ENCODE measurements at places on chromosomes 1 and 21.

- DNase-seq, result no peak
Observed at GRCh38 chr21:46118316-46119143, 20.6 kb downstream of the COL6A2 start.

DNA sequence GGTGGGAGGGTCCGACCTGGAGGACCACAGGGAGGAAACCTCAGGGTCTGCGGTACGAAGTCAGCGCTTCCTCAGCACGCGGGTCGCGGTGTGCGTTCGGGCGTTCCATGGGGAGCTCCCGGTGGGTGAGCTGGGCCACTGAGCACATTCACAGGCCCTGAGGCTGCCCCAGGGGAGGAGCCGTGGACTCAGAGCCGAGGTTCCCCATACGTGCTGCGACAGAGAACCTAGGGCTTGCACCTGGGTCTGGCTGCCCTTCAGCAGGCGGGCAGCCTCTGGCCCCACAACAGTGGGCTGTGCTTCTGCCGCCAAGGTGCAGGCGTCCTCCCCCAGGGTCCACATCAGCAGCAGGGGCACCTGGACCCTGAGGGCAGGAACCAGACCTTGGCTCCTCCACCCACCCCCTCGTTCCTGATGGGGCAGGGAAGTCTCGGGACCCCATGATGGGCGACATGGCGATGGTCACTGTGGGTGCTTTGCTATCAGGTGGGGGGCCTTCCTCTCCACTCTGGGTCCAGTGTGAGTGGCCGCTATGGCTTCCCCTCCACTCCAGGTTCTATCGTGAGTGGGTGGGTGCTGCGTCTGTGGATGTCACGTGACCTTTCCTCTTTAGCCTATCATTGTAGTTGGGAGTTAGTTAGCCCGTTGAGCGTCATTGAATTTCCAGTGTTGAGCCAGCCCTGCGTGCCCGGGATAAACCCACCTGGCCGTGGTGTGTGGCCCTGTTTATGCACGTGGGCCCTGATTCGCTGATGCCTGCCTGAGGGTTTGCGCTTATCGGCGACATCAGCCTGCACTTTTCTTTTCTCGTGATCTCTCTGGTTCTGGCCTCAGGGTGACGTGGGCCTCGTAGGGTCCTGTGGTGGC lies 27.9 kb downstream of the FTCD start:
- no peak for DNase-seq

GRCh38 chr21:37396855-37397254 lies 30.3 kb downstream of the DYRK1A start:
- no peak for DNase-seq

GRCh38 chr1:169486281-169487051 lies 722 bp upstream of the SLC19A2 start:
- DNase-seq, result no peak

- DNase-seq, result no peak
Observed at GRCh38 chr1:233349137-233349536, 21.6 kb downstream of the MAP3K21 start.

- no peak for DNase-seq
Observed at GRCh38 chr1:36051821-36052220, 32.1 kb upstream of the TEKT2 start.

DNA sequence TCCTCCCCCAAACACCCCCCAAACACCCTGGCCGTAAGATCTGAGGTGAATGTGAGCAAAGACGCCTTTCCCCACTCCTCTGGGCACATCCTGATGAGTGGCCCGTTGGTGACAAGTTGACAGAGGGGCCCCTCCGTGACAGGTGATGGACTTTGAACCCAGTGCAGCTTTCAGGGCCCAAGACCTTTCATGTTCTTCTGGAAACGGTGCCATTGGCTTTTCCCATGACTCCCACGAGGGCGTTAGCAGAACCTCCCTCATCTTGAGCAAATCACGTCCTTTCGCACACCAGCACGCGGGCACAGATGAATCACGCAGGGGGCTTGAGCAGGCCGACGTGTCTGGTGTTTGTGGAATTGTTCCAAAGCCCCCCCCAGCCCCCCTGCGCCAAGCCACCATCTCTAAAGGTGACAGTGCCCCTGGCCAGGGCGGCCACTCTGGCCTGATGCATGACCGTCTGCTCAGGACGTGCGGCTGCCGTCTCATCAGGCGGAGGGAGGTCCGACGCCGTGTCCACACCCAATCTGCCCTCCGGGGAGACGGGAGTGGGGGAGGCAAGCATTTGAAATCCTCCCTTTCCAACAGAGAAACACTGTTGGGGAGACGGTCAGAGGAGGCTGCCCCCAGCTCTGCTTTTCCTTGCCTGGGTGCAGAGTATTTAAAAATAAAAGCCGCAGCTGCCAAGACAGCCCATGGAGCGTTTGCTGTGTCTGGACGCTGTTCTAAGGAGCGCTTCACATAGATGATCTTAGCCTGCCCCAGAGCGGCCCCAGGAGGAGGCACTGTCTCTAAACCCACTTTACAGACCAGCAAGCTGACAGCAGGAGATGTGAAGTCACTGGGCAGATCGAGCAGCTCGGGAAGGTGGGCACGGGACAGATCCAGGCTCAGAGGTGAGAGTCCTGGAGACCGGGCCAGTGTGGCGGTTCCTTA lies 98.3 kb upstream of the ARHGEF16 start:
- no peak for DNase-seq

- DNase-seq, result no peak
Observed at GRCh38 chr21:36663033-36663855, 35.7 kb upstream of the SIM2 start.

DNA sequence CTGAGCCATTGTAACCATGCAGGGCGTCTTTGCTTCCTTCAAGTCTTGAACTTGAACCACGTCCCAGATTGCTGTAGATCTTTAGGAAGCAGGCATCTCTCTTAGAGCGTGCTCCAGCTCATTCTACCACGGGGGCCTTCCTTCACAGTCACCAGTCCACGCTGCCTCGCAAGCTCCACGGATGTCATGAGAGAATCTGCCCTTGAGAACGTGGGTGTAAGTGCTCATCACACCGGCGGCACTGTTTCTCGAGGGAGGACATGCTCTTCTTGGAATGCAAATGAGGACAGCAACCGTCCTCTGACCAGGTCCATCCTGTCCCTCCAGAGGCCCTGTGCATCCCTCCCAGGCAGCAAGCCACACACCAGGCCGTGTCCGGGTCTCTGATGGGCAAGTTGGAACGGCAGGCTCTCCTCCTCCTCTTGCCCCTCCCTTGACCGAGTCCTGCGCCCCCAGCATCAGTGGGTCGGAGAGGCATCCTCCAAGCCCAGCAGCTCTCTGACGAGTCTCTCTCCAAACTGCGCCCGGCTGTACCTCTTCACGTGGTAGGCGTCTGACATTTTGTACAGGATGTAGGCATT lies 103.1 kb downstream of the PGBD5 start:
- no peak for DNase-seq

DNA sequence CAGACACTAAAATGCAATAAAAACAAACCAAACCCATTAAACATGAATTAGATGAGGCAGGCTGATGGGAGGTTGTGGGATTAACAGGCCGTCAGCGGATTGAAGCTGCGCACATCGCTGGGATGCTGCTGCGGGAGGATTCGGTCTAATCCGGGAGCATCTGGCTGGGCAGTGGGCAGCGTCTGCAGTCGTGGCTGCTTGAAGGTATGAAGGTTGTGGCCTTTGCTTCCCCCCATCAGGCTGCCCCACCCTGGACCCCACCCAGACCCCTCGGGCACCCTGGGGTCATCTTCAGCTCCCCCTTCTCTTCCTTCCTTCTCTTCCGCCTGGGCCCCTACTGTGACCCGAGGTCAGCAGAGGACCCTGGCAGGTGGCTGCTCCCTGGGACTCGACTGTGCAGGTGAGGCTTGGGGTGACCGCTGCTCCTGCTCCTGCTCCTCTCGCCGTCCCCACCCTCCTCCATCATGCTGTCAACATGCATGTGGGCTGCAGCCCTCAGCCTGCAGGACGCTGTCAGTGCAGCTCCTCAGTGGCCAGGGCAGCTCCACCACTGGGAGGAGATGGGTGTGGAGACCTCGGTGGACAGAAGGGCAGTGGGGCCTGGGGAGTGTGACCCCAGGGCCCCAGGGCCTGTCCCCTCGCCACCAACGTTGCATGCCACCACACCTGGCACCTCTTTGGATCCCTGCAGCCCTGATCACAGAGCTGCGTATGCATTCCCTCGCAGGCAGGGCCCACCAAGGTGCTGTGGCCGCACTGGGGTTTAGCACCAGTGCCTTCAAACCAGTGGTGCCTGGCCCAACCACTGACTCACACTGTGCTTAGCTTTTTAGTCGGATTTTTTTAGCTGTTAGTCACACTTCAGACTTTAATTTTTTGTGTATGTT lies 112.2 kb upstream of the COL6A1 start:
- DNase-seq, result no peak

DNA sequence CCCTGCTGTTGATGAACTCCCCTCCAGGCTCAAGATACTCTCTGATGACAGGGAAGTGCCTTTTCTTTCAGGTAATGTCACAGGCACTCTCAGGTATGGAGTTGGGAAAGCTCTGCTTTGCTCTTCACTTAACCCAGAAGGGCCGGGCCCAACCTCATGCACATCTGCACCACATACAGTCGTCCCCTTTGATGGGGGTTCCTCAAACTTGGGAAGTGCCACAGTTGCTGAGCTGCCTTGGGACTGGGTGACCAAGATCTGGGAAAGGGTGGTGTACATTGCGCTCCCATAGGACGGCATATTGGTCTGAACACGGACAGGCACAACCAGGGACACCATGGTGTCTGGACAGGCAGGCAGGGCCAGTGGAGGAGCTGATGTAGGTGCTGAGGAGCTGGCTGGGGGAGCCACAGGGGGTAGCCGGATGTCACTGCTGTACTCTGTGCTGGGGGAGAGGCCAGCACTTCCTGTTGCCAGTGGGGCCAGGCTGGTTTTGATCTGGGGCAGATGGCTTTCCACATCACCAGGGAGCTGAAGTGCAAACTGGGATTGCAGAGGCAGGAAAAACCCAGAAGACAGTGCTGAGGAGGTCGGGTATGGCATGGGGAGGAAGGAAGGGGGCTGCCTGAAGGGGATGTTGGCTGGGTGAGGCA lies 96.2 kb upstream of the EDN2 start:
- DNase-seq, result no peak

DNA sequence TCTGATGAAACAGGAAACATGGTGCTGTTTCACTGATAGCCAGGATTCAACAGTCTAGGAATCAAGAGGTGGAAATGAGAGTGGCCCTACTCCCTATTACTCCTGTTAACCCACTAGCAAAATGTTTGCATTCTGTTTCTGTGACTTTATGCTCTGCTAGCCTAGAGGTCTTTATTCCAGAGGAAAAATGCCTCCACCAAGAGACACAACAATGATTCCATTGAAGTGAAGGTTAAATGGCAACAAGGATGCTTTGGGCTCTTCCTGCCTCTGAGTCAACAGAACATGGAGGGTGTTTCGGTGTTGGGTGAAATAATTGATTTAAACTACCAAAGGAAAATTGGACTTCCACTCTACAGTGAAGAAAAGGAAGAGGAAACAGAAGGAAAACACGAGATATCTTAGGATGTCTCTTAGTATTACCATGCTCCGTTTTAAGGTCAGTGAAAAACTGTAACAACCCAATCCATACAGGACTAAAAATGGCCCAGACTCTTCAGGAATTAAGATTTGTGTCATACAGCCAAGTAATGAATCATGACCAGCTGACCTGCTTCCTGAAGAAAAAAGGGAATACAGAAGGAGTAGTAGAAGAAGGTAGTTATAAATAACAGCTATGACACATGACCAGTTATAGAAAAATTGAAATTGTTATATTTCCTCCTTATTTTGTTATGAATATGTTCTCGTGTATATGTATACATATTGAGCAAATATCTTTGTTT lies 1237.8 kb downstream of the NCAM2 start:
- DNase-seq, result no peak

- no peak for DNase-seq
Observed at GRCh38 chr1:219539645-219540254, 73.2 kb downstream of the ZC3H11B start.

DNA sequence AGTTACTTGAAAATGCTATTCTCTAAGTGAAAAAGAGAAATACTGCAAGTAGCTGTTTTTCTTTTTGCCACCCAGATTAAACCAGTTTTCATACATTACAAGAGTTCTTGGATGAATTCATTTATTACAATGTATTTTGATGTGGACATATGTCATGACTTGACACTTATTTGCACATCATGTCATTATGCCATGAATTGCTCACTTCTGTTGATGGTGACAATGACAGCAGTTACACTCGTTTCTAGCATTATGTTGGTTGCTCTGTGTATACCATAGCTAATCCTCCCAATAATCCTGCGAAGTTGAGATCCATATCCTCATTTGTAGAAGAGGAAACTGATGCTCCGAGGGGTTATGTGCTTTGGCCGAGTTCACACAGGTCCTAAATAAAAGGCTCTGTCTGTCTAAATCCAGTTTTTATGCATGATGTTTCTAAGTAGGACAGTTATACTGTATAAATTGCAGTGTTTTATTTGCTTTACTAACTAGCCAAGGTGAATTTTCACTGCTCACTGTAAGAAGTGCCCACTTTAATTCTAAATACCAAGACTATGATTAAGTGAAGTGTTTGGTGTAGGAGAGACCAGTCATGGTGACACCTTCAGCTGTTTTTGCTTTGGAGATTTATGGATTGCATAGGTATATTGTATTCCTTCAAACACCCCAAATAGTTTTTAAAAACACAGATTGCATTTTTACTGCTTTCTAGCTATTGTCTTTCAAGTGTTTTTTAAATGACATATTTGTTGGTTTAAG lies 56.7 kb downstream of the PRDM2 start:
- DNase-seq, result no peak

DNA sequence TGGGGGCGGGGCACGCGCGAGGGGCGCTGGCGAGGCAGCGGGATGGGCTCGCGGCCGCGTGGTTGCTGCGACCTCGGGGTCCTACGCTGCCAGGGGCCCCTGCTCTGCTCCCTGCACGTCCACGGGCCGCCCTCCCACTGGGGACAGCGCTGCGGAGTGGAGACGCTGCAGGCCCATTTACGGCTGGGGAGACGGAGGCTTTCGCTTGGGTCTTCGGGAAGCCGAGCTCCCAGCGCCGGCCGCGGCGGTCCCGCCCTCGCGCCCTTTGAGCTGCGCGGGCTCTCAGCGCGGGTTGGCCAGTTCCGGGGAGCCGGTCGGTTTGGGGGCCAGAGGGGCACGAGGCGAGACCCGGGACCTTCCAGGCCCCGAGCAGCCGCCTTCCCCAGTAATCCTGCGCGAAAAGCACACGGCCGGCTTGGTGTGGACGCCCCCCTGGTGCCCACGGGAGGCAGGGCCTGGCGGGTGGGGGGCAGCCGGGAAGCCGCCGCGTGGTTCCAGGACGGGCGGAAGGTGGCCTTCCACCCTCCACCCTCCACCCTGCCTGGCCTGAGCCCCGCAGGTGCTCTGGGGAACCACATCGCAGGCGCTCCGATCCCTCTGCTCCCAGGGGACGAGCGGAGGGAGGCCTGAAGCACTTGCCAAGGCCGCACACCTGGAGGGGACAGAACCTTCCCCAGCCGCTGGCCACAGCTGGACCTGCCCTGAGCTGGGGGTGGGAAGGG lies 570 bp upstream of the PEX10 start:
- DNase-seq, result no peak

GRCh38 chr21:34022627-34023335 lies 50.6 kb upstream of the MRPS6 start:
- no peak for DNase-seq

GRCh38 chr1:207274882-207275281 lies 46.6 kb upstream of the CD55 start:
- DNase-seq, result no peak

GRCh38 chr1:86913399-86913895 lies 479 bp downstream of the SELENOF start:
- peak; percentile 21 for DNase-seq

Measured in T-helper 9 cell (primary cell).